ENCODE measurements at places on chromosomes 4 and X.

DNA sequence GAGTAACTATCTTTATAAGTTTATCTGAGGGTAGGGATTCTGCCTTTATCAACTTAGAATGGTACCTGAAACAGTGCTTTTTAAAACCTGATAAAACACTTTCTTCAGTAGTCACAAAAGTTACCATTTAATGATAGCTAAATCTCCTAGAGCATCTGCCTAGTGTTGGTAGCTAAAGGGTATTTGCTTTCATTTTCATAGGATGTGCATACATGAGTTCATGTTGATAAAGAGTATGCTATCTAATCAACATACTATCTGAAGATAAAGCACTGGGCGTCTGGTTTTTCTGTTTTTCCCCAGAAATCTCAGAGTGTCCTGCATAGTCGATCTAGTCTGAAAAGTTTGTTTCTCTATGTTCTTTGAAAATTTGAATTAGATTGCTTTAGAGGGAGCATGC is 75.1 kb downstream of the ADGRL3 start:
- no peak for DNase-seq

DNA sequence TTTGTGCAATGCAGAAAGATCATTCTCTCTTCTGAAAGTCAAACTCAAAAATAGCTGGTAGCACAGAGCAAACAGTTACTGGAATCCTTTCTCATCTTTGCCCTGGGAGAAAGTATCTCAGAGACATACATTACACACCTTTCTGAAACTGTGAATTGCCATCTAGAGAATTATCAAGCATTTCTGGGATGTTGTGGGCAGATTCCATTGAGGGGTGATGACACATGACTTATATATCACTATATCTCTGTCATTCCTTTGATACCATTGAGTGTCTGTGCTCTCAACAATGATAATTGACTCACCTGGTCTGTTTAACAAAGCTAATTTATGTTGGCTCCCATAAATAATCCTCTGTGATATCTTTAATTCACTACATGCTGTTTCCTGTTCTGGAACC is 13.0 kb downstream of the SLIT2 start:
- DNase-seq = no peak

GRCh38 chr4:153466081-153466948 is at the start of gene TMEM131L:
TMEM131L (plus strand) TSS chr4:153466360; CDS start chr4:153466398, 38 bp downstream.
- peak; percentile 94 for DNase-seq

- DNase-seq = no peak
These were observed 326.4 kb downstream of the ANKRD50 start for GRCh38 chr4:124386163-124386562.

- DNase-seq = no peak
These were observed 20.8 kb upstream of the SEL1L3 start for GRCh38 chr4:25883565-25883964.

DNA sequence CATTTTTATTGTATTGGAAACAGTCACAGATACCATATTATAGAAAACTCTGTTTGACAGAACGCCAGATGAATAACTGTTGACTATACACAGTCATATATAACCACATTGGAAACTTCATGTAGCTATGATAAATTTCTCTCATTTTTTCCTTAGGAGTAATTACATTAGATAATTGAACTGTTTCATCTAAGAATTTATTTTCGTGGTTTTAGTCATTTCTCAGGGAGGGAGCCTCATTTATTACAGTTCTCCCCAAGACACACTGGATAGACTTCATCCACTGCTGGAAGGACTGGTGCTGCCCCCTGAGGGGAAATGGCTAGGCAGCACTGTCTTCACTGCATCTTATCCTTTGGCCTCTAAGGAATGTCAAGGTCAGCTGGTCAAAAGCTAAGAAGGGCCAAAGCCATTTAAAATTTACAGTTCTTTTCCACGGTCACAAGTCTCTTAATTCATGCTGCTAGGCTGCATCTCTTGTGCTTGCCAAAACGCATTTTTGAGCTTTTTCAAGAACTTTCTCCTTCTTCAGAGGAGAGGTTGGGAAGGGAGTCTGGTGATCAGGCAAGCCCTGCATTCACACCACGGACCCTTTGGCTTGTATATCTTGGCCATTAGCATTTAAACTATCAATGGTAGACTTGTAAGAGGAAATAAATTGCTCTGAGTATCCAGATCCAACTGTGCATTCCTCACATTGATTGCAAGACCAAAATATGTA is 145.1 kb downstream of the CBR4 start:
- DNase-seq = no peak

GRCh38 chr4:87126056-87126455 is 94.4 kb downstream of the KLHL8 start:
- DNase-seq = no peak
